CMK (cell line): ENCODE measurements at places on chromosomes 7 and 10.

- no peak for DNase-seq
Measured at GRCh38 chr7:158061026-158061630, 526.5 kb downstream of the PTPRN2 start.

- DNase-seq, result no peak
Measured at GRCh38 chr10:93816123-93816747, 58.5 kb downstream of the LGI1 start.

DNA sequence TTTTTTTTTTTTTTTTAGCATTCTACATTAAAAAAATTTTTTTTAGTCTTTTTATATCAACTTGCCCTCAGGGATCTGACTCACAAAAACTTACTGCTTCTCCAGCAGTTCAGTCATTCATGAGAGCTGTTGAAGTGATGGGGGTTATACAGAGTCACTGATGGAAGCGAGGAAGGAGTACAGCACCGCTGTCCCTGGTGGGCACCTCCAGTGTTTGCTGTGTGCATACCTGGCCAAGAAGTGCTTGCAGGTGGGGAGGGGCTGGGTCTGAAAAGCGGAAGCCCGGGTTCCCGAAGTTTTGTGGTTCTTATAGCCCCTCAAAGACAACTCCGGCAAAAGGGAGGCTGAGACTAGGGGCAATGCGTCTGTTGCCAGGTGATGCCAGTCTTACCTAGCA lies 46.2 kb downstream of the MINDY4 start:
- no peak for DNase-seq

GRCh38 chr10:62992145-62992721 lies 140.9 kb upstream of the NRBF2 start:
- no peak for DNase-seq

DNA sequence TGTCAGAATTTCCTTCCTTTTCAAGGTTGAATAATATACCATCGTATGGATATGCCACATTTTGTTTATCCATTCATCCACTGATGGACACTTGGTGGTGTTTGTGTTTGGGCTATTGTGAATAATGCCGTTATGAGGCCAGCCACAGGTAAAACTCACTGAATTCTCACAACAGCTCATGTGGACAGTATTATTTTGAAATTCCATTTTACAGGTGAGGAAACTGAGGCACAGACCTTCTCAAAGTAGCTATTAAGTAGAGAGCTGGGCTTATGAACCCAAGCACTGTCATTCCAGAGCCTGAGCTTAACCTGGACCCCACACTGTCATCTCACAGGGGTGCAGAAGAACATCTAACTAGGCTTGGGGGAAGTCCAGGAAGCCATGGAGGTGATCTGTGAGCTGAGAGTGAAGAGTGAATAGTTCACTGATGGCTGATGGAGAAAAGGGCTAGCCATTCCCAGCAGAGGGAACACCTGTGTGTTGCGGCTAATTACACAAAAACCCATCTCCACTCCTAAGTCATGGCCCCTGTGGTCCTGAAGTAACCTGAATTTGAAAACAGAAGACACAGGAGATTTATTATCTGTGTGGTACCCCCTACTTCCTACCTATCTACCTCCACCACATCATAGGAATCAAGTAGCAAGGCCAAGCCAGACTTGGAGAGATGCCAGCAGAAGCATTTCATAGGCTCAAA lies 8.7 kb downstream of the INMT start:
- no peak for DNase-seq

GRCh38 chr10:75450075-75450445 lies 18.6 kb downstream of the LRMDA start:
- no peak for DNase-seq

DNA sequence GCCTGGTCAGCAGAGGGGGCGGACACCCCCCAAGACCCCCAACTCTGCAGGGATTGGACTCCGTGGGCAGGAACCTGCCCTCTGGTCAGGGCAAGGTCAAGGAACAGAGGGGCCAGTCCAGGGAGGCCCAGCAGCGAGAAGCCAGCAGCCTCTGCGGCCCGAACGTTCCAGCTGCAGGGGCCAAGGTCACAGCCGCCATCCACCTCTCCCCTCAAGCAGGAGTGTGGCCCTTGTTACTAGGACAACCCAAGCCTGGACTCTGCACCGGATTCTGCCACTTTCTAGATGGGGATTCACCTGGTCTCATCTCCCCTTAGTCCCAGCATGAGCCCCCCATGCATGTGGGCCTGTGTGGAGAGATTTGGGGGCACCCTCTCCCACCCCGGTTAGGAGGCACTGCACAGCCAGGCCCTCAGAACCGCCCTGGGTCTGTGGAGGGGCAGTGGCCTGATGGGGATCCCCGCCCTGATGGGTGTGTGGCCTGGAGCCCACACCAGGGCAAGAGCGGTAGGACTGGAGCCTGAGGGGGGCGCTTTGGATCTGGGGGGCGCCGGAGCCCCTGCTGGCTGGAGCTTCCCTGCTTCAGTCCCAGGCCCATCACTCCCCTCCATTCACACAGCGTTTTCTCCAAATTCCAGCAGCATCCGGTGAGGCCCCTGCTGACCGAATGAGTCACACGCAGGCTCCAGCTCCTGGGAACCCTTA lies 18.1 kb downstream of the ADGRA1 start:
- no peak for DNase-seq

DNA sequence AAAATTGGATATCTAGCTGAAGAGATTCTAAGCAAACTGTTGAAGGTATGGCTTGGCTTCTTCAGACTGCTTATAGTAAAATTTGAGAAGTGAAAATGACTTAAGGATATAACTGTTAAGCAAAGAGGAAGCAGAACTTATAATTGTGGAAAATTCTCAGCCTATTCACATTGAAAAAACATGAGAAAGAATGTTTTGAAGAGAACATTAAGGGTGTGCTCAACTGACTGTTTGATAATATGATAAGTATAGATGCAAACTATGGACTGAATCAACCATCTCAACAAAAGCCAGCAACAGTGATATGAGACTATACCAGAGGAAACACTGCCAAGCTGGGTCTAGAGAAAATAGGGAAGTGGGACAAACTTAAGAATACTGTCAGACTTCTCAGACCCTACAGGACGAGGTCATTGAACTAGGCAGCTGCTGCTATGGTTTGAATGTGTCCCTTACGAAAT lies 133.1 kb upstream of the PPP1R3A start:
- no peak for DNase-seq

- no peak for DNase-seq
Measured at GRCh38 chr10:63553031-63553430, 31.8 kb downstream of the REEP3 start.

- no peak for DNase-seq
Measured at GRCh38 chr7:114375907-114376306, 38.7 kb upstream of the FOXP2 start.

DNA sequence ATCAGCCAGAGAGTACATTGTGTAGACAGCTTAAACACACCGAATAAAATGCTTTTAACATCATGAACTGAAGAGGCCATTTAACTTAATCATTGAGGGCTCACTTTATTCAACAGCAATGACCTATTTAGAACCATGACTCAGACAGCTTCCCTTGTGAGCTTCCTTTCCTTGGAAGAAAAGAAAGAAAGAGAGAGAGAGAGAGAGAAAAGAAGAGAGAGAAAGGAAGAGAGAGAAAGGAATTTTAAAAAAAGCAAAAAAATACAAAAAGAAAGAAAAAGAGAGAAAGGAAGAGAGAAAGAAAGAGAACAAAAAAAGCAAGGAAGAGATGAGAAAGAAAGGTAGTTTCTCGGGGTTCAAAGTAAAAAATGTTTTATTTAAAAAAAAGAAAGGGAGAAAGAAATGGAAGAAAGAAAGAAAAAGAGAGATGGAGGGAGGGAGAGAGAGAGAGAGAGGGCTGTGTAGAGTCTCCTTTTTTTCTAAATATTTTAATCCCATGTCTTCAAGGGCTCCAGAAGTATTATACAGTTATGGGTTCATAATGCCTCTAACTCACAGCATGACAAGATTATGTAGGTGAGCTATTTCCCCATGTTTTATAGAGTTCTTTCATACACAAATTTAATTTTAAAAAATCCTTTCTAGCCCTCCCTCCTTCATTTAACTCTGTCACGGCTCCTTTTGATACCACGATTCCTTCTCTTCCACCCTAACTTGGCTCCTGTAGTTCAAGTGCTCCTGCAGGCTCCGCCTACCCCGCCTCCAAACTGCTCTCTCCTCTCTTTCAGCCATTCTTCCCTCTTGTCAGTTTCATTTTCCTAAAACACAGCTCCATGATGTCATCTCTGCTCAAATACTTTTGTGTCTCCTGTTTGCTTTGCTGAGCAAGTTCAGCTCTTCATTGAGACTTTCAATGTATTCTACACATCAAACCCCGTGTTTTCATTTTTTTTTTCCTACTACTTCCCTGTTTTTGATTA lies 85.5 kb downstream of the PRTFDC1 start:
- no peak for DNase-seq

DNA sequence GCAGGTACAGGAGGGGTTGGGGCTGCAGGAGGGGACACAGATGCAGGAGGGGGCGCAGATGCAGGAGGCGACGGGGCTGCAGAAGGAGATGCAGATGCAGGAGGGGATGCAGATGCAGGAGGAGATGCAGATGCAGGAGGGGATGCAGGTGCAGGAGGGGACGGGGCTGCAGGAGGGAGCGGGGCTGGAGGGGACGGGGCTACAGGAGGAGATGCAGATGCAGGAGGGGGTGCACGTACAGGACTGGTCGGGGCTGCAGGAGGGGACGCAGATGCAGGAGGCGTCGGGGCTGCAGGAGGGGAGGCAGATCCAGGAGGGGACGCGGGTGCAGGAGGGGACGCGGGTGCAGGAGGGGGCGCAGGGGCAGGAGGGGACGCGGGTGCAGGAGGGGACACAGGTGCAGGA lies 66.5 kb downstream of the VWA2 start:
- DNase-seq, result no peak

DNA sequence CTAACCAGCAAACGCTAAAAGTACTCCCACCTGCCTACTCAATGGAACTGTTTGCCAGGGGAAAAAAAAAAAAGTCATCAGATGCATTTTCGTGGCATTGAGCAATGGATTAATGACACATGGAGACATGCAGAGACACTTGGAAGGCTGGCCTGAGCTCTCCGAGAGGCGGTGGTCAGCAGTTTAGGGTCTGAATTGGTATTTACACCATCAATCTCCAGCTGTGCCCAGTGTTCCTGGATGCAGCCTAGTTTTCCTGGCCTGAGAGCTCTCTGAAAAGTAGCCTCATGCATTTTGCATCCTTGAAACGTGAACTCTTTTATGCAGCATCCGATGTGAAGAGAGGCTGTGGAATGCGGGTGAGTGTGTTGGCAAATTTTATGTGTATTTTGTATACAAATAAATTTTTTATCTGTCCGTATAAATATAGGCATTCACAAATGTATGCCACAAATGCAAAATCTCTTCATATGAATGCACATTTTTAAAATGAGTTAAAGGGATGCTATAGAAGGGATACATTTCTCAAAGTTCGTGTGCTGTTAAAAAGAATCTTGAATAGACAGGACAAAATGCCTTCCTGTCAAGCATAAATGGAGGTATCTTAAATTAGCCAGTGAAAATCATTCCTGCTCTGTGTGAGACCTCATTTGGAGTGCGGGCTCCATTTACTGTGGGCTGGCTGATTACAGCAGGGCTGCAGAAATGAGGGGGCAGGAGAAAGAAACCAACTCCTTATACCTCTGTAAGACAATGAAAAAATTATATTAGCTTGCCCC lies 137.7 kb upstream of the PFKP start:
- DNase-seq, result no peak

DNA sequence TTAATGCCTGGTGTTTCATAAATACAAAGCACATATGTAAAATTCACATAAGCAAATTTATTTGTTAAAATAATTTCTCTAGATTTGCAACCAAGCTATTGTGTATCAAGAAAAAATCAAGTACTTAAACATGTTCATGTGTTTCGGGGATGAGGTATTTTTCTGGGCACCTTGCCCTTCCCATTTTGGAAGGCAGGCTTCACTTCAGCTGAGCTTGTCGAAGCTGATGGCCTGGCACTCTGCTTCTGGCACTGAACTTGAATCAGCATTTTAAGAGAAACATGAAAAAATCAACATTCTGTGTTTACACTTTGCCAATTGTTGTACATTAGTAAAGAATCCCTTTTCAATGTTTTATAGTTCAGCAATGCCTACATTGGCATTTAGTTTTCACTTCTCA lies 179.1 kb upstream of the STEAP4 start:
- DNase-seq, result no peak

DNA sequence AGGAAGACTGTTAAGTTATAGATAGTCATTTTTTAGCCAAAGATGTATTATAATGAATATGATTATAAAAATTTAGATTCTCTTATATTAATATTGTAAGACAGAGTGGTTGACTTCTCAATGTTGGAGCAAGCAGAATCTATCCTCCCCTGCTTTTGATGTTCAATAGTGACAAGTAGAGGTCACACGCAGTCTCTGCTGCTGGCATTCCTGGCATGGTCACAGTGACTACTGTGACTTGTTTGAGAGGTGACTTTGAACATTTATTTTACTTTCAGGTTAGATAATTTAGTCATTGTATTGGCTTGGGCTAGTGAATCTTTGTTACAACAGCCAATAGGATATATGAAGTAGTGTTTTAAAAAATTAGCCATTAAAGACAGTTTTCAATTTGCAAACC lies 13.7 kb upstream of the CD36 start:
- DNase-seq, result no peak

- DNase-seq, result no peak
Measured at GRCh38 chr7:45978731-45979211, 57.7 kb upstream of the IGFBP3 start.

DNA sequence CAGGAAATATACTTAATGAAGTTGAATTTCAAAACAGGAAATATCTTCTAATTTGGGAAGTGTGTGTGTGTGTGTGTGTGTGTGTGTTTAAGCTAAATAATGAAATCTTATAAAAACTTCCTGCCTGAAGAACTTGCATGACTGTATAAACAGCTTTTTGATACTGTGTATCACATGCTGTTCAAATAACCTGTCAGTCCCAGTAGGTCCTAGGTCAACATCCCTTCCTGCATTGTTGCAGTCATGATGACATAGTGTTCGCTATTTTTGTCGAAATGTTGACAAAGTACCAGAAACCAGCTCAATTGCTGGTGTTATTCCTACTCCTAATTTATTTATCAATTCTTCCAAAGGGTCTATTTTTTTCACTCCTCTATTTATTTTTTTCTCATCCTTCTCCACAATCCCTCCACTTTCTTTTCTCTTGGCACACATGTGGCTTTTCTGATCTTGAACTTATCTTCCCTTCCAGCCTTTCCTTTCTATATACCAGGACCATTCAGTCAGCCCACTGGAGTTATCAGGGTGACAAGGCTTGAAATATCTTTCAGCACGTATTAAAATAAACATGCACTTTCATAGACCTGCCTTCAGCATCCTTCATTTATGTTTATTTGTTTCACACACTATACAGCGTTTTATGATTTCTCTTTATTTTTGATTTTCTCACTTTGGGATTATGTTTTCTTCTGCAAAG lies 115.8 kb downstream of the PLXDC2 start:
- DNase-seq, result no peak
